Right renal cortex interstitium (tissue), 3 donors: ENCODE measurements at places on chromosomes 2 and 18. TPM values are rescaled to one million over a fixed set of nuclear protein-coding genes. Genes with fewer than 3 reads are reported as not detected.

- DNase-seq = no peak
These were observed 146.7 kb downstream of the MBP start for GRCh38 chr18:76985951-76986236.

DNA sequence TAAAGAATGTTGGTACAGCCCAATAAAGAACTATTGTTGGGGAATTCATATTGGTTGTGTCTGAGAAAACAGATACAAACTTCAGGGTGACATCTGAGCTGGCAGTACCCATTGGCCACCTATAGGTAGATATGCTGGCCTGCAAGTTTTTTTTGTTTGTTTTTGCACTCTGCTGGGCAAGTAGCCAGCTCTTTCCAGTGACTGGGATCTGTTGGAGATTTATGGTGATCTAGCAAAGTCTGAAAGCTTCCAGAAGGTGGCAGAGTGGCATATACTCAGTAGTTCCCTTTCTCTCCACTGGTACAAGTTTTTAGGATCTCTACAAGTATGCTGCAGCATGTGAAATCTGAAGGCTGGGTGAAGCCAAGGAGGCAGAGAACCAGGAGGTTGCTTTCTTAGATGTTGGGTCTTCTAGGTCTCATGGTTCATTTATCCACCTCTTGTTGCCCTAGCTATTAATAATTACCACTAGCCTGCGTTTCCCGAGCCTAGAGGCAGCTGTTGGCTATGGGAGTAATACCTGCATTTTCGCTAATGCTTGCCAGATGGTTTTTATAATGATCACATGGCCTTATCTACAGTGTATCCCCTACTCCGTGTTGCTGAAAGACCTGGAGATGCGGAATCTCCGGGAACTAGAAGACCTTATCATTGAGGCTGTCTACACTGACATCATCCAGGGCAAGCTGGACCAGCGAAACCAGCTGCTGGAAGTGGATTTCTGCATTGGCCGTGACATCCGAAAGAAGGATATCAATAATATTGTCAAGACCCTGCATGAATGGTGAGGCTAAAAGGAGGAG is 9.5 kb downstream of the COPS7B start:
- no peak for DNase-seq

- no peak for DNase-seq
These were observed 90.5 kb upstream of the MAPK4 start for GRCh38 chr18:50469380-50469781.

The CPS1 gene
- polyA plus RNA-seq = 4.3 TPM

The UGT1A4 gene
- polyA plus RNA-seq = not detected
